B cell (primary cell): ENCODE measurements at places on chromosomes 12 and 14. TPM values are rescaled to one million over a fixed set of nuclear protein-coding genes. Genes with fewer than 3 reads are reported as not detected.

GRCh38 chr14:34722723-34723545, 8.5 kb upstream of the CFL2 start:
- peak; percentile 64 for DNase-seq

Gene SOAT2
- not detected in 2 replicates for total RNA-seq

DNA sequence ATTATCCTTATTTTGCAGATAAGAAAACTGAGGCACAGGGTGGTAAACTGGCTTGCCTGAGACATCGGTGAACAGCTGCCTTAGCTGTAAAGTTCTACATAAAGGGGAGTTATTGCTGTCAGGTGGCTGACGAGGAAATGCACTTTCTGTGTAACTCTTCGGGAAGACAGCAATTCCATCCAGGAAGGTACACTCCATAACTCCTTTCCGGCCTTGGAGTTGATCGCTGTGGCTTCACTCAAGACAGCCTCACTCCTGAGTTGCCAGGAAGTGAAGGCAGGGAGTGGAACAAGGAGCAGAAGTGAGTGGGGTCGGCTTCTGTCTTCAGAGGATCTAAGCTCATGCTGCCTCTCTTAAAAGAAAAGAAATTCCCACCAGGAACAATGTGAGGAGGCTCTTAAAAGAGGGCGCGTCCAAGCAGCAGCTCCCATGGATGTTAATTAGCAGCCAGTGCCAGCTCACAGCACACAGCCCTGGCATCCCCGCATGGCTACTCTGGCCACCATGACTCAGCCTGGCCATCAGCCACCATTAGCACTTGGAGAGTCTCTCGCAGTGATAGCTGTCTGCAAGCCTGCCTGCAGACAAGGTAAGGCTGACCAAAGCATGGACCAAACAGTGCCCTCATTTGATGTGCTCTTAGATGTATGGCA, 60.3 kb downstream of the NUAK1 start:
- DNase-seq: no peak

- DNase-seq: no peak
Observed at GRCh38 chr12:42291680-42292079, 34.2 kb downstream of the ZCRB1 start.

DNA sequence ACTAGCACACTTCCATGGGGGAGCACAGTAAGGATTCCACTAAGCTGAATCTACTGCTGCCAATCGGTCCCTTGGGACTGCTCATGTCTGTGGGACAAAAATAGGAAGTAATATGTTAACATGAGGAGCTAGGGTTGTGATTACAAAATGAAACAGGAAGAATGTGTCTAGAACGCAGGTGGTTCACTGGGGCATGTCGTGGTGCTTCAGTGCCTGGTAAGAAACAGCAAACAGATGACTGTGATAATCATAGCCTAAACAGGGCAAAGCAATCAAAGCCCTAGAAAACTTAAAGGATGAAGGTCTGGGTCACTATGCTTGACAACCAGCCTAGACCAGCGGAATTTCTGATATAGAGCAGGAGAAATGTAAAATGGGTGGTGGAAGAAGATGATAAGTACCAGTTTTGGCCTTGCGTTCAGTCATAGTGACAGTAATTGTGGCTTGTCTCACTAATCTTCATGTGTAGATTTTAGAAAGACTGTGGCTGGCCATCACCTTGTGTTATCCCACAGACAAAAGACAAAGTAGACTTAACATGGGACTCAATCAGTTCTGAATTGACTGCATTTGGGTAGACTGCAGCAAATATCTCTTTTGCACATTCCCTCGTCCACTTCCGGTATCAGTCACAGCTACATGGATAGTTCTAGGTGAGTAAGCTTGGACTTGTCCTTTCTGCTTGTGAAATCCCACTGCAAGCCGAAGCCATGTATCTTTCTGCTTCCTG, 51.4 kb downstream of the WASHC3 start:
- DNase-seq: peak; percentile 90

Gene ZBTB42
- total RNA-seq: 7.2 and 8.3 TPM in 2 replicates

Gene TAS2R46
- 2.1 and 2.6 TPM in 2 replicates for total RNA-seq

Gene RGS6
- not detected in 2 replicates for total RNA-seq

GRCh38 chr12:123910761-123911193, 61.9 kb downstream of the CCDC92 start:
- peak; percentile 23 for DNase-seq

DNA sequence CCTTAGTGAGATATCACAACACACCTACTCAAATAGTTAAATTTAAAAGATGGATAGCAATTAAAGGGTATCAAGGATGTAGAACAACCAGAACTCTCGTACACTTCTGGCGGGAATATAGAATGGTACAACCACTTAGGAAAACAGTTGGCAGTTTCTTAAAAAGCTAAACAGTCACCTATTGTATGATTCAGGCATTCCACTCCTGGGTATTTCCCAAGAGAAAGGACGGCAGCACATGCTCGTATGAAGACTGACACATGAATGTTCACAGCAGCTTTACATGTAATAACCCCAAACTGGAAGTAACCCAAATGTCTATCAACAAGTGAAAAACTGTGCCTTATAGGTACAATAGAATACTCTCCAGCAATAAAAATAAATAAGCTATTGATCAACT, 465.2 kb downstream of the VRK1 start:
- no peak for DNase-seq

Gene PLEKHD1
- 0.12 TPM in 2 replicates for total RNA-seq
